ENCODE measurements at places on chromosomes 11 and 22.

DNA sequence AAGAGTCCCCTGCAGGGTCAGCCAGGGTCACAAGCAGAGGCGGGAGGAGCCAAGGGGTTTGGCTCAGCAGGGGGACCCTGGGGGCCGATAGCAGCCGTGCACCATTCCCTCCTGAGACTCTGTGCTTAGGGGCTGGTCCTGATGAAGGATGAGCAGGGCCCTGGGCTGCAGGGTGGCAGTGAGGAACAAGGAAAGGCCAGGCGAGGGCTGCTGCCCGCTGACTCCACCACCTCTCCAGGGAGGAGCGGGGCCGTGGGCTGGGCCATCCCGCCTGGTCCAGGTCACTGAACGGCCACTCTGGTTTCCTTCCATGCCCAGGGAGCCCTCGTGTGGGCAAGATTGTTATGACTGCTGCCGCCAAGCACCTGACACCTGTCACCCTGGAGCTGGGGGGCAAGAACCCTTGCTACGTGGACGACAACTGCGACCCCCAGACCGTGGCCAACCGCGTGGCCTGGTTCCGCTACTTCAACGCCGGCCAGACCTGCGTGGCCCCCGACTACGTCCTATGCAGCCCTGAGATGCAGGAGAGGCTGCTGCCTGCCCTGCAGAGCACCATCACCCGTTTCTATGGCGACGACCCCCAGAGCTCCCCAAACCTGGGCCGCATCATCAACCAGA, 9.2 kb upstream of the NDUFS8 start:
- DNase-seq, result no peak

- no peak for DNase-seq
Measured at GRCh38 chr11:13666708-13667107, 1.8 kb upstream of the FAR1 start.

- DNase-seq, result no peak
Measured at GRCh38 chr22:37020192-37020479, 594 bp downstream of the MPST start.

GRCh38 chr22:17257121-17258001, 38.1 kb upstream of the ADA2 start:
- DNase-seq, result no peak

DNA sequence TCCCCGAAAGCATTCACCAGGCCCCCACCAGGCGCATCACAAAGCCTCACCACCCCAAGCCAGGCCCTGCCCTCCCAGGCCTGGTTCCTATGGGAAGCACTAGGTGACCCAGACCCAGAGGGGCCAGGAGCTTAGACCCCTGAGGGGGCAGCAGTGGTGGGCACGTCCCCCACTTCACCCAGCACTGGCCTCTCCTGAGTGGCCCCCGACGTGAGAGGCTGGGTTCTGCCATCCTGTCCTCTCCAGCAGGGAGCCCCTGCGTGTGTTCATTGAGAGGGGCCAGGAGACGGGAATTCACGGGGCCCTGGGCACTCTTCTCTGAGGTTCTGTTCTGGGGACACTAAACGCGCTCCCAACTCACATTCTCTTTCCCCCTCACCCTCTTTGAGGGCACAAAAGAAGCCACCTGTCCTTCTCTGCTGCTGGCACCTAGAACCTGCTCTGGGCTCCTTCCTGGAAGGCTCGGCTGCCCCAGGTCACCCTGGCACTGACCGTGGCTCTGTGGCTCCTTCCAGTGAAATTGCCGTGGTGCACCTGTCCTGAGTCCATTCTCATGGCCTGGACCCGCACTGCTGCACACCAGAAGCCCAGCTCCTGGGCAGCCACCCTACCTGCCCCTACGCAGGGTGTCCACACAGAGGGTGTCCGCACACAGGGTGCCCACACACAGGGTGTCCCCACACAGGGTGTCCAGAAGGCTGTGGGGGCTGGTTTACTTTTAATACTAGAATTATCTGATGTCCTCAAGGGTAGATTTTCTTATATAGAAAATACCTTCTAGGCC, 12.2 kb downstream of the PTDSS2 start:
- DNase-seq, result no peak

DNA sequence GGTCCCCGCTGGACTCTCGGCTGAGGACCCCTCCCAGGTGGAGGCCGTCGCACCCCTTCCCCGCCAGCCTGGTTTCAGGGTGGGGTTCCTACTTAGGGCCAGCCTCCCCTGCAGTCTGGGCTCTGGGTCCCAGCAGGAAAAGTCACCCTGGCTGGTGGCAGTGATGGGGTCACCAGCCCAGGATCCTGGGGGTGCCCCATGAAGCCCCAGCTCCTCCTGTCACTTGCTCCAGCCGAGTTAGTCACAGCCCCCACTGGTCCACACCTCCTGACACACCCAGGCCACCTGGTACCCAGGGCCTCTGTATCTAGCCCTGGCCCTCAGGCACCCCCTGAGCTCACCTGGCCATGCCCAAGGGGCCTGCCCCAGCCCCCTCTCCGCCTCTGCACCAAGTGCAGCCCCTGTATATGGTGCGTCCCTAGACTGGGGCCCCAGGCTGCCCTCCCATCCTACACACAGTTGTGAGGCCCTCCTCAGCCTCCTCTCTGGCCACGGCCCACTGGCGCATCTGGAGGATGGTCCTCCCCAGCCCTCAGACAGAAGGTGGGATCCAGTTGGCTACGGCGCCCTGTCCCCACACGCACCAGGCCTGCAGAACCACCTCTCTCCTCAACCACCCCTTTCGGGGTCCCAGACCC, 6.7 kb downstream of the PLXNB2 start:
- DNase-seq, result no peak

DNA sequence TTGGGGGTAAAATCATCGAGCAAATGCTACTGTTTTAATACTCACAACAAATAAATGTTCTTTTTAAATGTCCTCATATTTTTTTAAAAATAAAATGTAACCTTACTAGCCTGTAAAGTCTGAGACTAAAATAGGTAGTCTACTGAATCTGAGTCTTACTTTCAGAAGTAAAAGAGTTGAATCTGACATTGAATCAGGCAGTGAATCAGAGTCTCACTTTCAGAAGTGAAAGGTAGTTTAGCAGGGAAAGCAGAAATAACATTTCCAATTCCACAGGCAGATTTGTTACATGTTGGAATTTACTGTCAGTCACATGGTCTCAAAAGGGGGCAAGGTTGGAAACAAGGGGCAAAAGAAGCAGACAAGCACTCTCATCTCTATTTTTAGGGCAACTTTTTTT, 143.0 kb downstream of the ELP4 start:
- no peak for DNase-seq

DNA sequence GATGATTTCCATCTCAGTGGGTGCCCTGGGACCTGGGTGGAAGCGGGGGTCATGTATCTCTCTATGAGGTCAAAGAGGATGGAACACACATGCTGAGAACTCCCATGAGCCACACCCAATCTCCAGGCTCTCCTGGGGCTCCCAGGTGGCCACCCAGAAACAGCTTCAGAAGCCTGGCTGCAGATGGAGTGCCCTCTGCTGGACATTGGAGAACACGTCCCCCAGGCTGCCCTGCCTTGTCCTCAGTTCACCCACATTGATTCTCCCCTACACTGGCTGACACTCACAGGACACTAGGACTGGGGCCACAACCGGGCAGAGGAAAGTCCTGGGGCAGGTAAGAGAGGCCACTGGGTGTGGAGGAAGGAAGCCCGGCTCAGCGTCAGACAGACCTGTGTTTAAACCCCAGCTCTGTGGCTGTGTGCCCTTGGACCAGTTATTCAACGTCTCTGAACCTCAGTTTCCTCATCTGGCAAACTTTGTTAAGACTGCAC, 4.5 kb upstream of the NOL12 start:
- no peak for DNase-seq

GRCh38 chr11:97409141-97409540, 1019.3 kb downstream of the JRKL start:
- no peak for DNase-seq

- DNase-seq, result no peak
Measured at GRCh38 chr11:128481135-128481534, 106.2 kb downstream of the ETS1 start.

DNA sequence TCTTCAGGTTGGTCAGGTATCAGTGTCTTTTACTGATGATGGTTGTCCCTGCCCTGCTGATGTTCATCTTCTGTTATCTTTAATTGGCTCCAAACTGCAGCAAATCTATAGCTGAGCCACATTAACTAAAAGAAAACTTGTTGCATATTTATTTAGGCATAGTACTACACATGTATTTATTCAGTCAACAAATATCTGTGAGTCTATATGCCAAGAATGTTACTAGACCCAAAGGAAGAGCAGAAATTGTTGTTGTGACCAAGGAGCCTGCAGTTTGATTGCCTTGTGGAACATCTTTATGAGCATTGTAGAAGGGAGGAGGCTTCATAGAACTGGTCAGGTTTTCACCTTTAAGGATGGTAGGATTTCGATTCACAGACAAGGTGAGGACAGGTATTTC, 10.1 kb downstream of the BMAL1 start:
- no peak for DNase-seq

GRCh38 chr11:12007769-12008737, at the start of gene DKK3:
DKK3 (minus strand) TSS chr11:12008626; CDS start chr11:12008582, 44 bp downstream.
- no peak for DNase-seq

- no peak for DNase-seq
Measured at GRCh38 chr22:38112381-38112780, 1.9 kb upstream of the BAIAP2L2 start.

DNA sequence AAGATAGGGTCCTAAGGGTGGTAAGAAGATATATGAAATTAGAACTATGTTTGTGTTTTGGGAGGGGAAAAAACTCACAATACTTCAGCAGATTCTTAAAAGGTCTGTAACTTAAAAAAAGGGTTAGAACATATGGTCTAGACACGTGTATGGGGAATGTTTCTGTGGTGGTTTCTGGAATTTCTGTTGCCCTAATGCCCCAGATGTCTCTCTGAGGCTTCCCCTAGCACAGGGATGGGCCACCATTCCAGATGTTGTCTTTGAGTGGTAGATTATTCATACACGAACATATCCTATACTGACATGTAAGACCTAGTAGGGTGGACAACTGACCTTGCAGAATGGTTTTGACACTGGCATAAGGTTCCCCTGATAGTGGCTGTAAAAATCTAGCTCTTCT, 26.2 kb downstream of the EHF start:
- DNase-seq, result no peak

DNA sequence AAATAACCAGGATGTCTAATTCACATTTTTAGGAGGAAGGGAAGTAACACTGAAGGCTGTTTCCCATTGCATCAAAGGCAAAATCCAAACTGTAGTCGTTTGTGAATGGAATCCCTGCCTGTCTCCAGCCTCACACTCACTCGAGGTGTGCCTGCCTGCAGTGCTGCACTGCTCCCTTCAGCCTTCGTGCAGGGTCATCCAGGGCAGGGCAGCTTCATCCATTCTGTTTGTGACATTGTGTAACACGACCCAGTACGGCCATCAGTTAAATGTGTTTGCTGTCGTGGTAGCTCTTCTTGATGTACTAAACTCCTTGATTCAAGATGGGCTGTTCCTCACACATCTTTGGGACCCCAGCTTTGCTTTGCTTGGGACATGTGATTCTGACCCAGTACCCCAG, 34.3 kb downstream of the LDLRAD3 start:
- no peak for DNase-seq

DNA sequence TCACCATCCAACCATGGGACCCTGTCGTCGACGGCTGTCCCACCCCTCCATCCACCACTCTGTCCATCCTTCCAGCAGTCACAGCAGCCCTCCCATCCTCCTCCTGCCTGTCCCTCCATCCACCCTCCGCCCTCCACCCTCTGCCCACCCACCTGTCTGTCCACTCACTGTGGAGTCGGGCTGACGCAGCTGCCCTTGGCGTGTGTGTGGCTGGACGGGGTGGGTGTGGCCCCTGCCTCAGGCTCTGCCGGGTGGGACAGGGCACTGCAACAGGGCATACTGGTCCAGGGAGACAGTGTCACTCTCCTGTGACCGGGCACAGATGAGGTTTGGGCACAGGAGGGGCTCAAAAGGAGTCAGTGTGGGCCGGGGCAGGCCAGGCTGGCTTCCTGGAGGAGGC, 1.9 kb downstream of the PKP3 start:
- DNase-seq, result no peak

- DNase-seq, result no peak
Measured at GRCh38 chr11:103582351-103582909, 454.0 kb upstream of the DDI1 start.

- no peak for DNase-seq
Measured at GRCh38 chr22:44204739-44205515, 24.2 kb downstream of the PARVG start.

DNA sequence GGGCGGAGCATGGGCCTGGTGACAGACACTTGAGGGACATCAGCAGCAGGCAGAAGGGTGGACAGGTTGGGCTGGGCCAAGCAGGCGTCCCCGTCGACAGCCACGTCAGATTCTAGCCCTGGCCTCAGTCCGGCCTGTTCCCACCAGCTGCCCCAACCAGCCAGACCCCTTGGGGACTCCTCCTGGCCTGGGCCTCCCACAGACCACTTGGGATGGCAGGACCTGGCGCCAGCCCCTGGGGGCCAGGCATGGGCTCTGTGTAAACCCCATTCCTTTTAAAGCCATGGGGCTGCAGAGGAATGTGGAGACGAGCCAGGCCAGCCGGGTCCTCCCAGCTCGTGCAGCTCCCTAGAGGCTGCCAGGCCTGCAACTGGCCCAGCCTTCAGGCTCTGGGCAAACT, 4.7 kb upstream of the SUSD2 start:
- no peak for DNase-seq

DNA sequence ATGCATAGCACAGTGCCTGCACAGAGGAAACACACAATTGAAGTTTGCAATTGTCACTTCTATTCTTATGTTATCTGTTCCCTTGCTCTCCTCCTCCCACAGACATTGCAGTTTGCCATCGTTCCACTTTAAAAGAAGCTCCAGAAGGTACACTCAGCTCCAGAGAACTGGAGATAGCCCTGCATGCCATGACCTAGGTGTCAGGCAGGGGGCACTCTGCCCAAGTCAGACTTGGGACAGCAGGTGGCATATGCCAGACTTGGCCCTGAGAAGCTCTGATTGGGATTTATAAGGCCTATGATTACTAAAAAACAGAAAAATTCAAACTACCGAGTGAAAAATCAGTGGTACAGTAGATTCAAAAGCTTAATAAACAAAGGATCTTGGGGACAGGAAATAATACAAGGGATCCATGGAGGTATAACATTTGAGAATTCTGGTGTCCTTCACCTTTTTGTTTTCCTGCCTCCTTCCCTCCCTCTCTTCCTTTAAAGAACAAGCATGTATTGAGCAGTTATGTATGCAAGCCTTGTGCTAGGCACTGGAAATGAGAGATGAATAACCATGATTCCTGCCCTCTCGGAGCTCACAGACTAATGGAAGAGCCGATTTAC, 40.0 kb downstream of the TENM4 start:
- no peak for DNase-seq

DNA sequence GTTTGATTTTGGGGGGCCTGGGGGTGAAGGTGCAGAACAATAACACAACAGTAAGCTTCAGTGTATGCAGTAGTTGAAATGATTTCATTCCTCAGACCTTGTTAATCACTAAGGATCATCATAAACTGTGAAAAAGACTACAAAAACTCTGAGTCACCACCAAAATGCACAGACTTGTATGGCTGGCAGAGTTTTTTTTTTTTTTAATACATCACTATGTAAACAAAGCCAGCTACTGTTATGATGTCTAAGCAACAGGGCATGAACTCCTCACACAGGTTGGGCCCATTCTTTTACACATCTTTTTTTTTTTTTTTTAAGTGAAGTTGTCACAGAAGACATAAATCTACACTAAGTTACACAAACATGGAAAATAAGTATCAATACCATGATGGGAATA, 311.9 kb downstream of the GUCY1A2 start:
- no peak for DNase-seq
